ENCODE measurements at places on chromosomes 7 and 10.

DNA sequence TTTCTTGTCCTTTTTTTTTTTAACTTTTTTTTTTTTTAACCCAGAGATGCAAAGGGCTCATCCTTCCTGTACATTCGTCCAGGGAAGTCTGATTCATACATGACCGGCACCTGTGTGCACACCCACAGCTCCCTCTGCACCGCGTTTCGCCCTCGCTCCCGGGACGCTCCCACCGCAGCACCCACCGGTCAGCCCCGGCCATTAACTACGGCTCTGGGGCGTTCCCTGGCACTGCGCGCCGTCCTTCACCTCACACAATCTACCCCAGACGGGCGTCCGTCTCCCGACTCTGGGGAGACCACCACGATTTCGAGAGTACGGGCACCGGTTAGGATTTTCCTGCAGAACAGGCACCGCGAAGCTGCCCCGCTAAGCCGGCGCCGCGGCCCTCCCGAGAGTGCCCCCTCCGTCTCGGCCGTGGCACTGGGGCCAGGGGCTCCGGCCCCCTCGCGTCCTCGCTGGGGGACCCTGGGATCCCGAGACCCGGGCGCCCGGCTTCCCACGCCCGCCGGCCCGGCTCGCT, 452 bp downstream of the ATE1 start:
- peak; percentile 14 for DNase-seq

DNA sequence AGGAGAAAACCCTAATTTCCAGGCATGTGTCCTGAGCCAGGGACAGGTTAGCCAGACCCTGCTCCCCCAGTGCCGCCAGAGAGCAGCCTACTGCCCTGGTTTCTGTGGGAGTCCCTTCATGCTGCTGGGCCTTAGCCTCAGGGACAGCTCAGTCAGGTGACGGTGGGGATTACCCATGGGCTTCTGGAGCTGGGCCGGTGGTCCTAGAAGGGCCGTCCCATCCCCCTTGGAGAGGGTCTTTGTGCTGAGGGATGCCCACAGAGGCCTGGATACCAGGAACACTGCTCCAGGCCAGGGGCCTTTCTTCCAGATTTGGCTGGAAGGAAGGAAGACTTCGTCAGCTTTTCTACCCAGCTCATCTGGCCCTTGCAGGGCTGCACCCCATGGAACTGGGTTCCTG, 71.4 kb upstream of the ZNF722 start:
- DNase-seq: no peak

DNA sequence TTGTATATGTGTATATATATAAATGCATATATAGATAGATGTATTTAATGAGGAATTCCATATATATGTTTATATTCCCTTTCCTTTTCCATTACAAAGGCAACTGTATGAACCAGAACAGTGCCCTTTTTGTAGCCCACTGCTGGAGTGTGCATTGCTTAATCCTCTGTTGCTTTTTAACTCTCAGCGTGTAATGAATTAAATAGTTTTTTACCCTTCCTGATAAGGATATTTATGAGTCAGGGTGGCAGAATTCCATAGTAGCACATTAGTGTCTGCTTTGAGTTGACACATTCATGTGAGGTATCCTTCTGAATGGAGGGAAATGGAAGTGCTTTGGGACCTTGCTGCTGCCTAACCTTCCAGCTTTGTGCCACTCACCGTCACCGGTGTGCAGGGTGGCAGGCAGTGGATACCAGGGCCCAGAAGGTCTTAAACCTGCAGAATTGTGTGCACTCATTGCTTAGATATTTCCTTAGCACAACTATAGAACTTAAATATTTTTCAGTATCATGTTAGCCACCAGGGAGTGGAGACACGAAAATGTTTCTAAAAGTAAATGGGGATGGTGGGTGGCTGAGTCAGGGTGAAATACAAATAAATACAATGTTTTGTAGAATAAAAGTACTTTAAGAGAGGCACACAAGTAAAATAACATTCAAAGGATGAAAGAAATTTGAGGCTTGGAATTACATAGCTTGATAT, 117.9 kb downstream of the SND1 start:
- DNase-seq: no peak

DNA sequence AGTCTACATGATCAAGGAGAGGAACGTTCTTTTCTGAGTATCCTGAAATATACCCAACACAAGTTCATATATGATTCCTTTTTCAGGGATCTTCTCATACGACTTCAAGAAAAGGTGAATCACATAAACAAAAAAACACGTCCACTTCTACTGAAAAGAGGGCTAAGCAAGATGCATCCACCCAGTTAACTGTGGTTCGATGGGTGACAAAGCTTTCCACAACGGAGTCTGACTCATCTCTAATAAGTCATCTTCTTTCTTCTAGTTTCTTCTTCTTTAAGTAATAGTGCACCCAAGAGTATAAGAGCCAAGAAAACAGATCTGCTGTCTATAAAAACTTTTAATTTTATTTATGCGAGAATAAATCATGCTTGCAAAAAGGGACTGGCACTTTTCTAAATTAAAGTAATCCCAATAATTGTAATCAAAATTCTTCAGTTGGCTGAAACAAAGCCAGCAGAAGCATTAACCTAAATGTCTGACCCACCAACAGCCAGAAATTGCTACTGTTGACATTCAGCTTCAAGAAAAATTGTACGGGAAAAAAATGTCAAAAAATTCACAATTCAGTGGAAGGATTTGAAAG, 146.9 kb upstream of the ANK3 start:
- DNase-seq: no peak

GRCh38 chr7:28208506-28208905, 27.9 kb upstream of the JAZF1 start:
- DNase-seq: no peak

DNA sequence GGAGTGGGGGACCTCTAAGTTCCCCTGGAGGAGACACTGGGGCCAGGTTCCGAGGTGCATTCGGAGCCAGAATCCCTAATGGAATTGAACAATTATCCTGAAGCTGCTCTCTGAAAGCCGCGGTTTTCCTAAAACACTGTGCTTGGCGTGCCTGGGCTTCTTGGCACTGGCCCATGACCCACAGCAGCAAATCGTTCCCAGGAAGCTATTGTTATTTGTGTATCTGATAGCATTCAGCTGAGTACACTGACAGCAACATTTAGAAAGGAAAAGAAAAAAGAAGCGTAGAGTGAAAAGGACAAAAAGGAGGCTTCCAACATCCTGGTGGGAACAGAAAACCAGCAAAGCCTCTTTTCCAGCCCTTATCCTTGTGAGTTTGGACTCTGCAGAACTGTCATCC, 339.8 kb downstream of the FRMD4A start:
- no peak for DNase-seq

- no peak for DNase-seq
Observed at GRCh38 chr10:51640120-51640819, 59.1 kb downstream of the CSTF2T start.

GRCh38 chr7:101494602-101495329, 132.1 kb downstream of the COL26A1 start:
- no peak for DNase-seq

GRCh38 chr7:73577627-73578341, 595 bp downstream of the TBL2 start:
- DNase-seq: no peak

GRCh38 chr10:113183573-113183972, 233.5 kb downstream of the TCF7L2 start:
- DNase-seq: no peak

- DNase-seq: no peak
Observed at GRCh38 chr10:89738551-89739209, 37.3 kb downstream of the KIF20B start.

GRCh38 chr7:29565634-29565981, 2.0 kb downstream of the PRR15 start:
- no peak for DNase-seq

DNA sequence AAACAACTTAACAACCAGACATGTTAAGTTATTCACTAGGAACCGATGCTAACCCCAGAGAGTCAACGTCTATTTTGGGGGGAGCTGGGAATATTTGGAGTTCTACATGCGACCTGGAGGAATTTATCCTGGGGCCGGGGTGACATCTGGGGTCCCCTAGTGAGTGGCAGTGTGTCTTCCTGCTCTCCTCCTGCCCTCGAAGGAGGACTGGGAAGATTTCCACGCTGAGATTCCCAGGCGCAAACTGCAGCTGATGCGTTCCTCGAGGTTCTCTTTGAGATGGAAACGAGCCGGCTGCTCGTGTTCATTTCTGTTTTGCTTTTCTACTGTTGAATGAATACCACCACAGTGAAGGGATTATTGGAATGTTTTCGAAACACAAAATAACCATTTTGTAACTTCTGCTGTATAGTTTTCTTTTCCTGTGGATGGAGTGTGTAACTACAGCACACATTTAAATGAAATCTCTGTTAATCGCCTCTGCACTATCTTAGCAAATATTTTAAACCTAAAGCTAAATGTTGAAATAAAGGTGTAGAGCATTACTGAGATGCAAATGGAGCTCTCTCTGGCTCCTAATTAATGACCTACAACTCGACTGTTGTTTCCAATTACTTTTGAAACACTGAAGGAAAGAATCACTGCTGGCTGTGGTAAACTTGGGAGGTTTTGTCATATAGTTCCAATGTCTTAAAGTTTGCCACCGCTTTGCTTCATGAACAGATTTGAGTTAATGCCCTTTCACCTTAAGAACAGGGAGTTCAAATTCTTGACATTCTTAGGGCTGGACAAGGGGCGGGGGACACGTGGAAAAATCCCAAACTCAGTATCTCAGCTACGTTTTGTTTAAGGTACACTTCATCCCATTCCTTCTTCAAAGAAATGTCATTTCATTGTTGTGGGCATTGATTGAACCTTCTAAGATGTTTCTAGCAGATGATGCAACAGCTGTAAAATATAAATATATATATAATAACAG, 21.1 kb downstream of the GATA3 start:
- no peak for DNase-seq

DNA sequence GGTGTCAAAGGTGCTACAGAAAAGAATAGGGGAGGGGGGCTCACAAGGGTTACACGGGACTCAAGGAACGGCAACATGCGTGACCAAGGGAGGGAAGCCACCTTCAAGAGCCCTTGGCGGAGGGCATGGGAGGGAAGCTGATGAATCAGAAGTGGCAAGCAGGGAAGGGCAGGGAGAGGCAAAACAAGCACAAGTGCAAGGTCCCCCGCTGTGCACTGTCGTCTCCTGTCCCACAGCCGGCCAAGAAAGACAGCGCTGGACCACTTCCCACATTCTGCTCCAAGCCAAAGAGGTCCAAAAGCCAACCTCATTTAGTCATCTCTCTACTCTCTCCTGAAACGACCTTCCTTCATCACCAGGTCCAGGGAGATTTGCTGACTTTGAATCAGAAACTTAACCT, 102.7 kb downstream of the CALN1 start:
- DNase-seq: no peak
